ENCODE measurements at places on chromosomes 1 and 21.

GRCh38 chr1:202616355-202616915, 93.8 kb downstream of the SYT2 start:
- no peak for DNase-seq

DNA sequence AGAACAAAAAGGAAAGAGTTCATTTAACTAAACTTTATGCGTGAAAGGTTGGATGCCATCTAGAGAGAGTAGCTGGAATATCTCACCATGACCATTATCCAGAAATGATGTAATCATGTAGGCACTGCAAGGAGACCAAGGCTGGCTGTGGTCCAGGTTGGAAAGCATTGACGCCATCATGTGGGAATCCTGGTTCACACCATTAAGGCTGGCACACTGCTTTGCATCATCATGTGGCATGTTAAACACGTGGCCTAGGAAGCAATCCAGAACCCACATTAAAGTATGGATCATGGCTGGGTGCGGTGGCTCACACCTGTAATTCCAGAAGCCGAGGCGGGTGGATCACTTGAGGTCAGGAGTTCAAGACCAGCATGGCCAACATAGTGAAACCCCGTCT, 4.3 kb downstream of the ADAMTS1 start:
- no peak for DNase-seq

GRCh38 chr1:52203935-52204625, 62.2 kb downstream of the ZFYVE9 start:
- DNase-seq, result no peak

- no peak for DNase-seq
Observed at GRCh38 chr1:27409669-27410068, 17.2 kb downstream of the GPR3 start.

GRCh38 chr1:232423591-232423990, 206.3 kb downstream of the SIPA1L2 start:
- no peak for DNase-seq

GRCh38 chr1:17193222-17194132, 11.5 kb upstream of the PADI1 start:
- no peak for DNase-seq

DNA sequence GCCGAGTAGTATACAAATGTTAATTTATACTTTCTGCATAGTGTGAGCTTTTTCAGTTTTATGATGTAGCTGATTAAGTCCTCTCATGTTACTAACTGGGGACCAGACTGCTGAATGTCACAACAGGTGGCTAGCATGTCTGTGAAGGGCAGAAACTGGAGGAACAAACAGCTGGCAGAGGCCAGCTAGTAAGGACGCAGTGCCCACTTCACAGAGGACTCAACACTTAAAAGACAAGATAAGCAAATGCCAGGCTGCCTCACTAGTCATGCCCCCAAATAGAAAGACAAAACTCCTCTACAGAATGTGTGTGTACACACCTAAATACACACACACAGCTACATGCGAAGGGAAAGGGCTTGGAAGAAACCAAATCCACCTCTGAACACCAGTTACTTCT, 73.8 kb upstream of the ZNF678 start:
- DNase-seq, result no peak

- DNase-seq, result no peak
Observed at GRCh38 chr21:37005548-37006485, 685 bp upstream of the RIPPLY3 start.

Data from CD4-positive, alpha-beta T cell treated with Interleukin-2 at 100 ng/mL for 4 hours (primary cell).